Hepatocyte (in vitro differentiated cells): ENCODE measurements at places on chromosomes 4 and X.

GRCh38 chr4:32000846-32001488 lies 1280.8 kb downstream of the PCDH7 start:
- H3K4me3 ChIP-seq: no peak overlapping the region
- H3K36me3 ChIP-seq: no peaks in the 10 kb centered on the region
- H3K4me1 ChIP-seq: no peaks in the 10 kb centered on the region

- no peak for DNase-seq
- peak overlapping the region; percentile 24 for H3K27ac ChIP-seq
- H3K4me3 ChIP-seq: no peak overlapping the region
- no peaks in the 10 kb centered on the region for H3K27me3 ChIP-seq
These were observed 120.2 kb downstream of the KLHL8 start for GRCh38 chr4:87100168-87100567.

DNA sequence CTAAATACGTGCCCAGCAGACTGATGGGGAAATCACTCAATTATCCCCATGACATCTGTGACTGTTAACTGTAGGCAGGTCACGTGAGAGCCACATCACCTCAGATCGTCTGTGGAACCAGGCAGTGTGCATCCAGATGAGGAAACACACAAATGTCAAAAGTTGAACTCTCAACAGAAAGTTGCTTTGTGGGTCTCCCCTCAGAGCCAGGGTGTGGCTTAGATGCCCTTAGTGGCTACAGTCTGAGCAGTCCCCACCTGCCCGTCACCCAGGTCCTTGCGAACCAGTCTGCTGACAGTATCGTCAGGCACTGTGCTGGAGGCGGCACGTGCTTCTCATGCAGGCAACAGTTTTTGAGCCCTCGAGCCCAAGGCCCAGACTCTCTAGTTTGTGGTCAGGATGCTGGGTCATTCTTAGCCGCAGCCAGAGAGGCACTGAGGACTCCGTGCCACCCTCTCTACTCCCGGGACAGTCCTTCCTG lies 10.8 kb downstream of the TMEM187 start:
- H3K4me3 ChIP-seq: no peak overlapping the region
- no peaks in the 10 kb centered on the region for H3K36me3 ChIP-seq
- H3K27me3 ChIP-seq: no peaks in the 10 kb centered on the region
- no peak overlapping the region for H3K27ac ChIP-seq
- no peak for DNase-seq
- no peaks in the 10 kb centered on the region for H3K4me1 ChIP-seq

DNA sequence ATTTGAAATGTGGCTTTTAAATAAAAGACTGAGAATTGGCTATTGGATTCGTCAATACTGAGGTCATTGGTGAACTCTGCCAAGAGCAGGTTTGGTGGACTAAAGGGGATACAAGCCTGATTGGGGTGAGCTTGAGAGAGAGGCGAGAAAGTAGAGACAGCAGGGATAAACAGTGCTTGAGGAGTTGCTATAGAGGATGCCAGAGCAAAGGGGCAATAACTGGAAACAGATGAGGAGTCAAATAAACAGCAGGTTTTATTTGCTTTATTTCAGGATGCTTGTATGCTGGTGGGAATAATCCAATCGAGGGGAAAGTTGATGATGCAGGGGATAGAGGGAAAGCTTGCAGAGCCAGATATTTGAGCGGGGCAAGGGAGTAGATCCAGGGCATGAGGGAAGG lies 24.0 kb upstream of the ANXA3 start:
- peak overlapping the region; percentile 29 for H3K27ac ChIP-seq
- no peaks in the 10 kb centered on the region for H3K36me3 ChIP-seq
- DNase-seq: no peak

DNA sequence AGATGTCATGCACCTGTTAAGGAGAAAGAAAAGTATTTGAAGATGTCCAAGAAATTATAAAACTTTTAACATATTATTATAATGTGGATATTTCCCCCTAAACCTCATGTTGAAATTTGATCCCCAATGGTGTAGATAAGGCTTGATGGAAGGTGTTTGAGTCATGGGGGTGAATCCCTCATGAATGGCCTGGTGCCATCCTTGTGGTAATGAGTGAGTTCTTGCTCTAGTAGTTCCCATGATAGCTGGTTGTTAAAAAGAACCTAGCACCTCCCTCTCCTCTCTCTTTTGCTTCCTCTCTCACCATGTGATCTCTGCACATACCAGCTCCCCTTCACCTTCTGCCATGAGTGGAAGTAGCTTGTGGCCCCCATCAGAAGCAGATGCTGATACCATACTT lies 176.6 kb upstream of the NR3C2 start:
- no peak overlapping the region for H3K4me3 ChIP-seq
- H3K27me3 ChIP-seq: no peaks in the 10 kb centered on the region
- H3K36me3 ChIP-seq: no peaks in the 10 kb centered on the region

GRCh38 chr4:8201321-8201781 lies 2.3 kb downstream of the SH3TC1 start:
- peak overlapping the region; percentile 97 for H3K27ac ChIP-seq
- no peak for DNase-seq
- H3K4me3 ChIP-seq: no peak overlapping the region
- H3K27me3 ChIP-seq: no peaks in the 10 kb centered on the region

- no peak overlapping the region for H3K4me3 ChIP-seq
- DNase-seq: no peak
- peaks cover 20% of the 10 kb centered on the region for H3K4me1 ChIP-seq
These were observed 7.5 kb upstream of the FGFR3 start for GRCh38 chr4:1785592-1785991.

GRCh38 chr4:78482281-78482680 lies 69.3 kb upstream of the ANXA3 start:
- H3K4me3 ChIP-seq: no peak overlapping the region
- peaks cover 6% of the 10 kb centered on the region for H3K4me1 ChIP-seq
- DNase-seq: no peak
- H3K27ac ChIP-seq: no peak overlapping the region

DNA sequence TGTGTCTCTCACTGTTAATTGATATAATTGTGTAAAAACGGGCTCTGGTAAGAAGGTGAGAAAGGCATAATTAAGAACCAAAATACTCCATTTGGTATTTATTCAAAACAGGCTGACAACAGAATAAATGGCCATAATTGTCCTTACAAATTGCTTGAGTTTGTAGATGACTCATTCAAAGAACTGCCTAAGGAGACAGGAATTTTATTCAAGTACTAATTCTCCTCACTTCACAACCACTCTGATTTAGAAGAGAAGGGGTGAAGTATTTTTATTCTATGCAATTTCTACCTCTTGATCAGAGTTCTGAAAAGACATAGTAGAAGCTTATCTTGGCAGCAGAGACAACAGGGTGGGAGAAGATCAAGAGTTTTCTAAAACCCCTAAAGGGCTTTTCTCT lies 43.1 kb downstream of the ATP11C start:
- H3K4me3 ChIP-seq: no peak overlapping the region
- DNase-seq: no peak
- no peaks in the 10 kb centered on the region for H3K36me3 ChIP-seq
- H3K4me1 ChIP-seq: no peaks in the 10 kb centered on the region
- H3K27ac ChIP-seq: no peak overlapping the region
- no peaks in the 10 kb centered on the region for H3K27me3 ChIP-seq

- peak; percentile 8 for DNase-seq
- no peak overlapping the region for H3K27ac ChIP-seq
- H3K4me1 ChIP-seq: peaks cover 3% of the 10 kb centered on the region
- H3K4me3 ChIP-seq: no peak overlapping the region
- H3K36me3 ChIP-seq: no peaks in the 10 kb centered on the region
- H3K27me3 ChIP-seq: no peaks in the 10 kb centered on the region
These were observed 354.2 kb upstream of the HS3ST1 start for GRCh38 chr4:11782859-11783258.

GRCh38 chr4:109302361-109303139 lies at the start of gene COL25A1:
Gene COL25A1, minus strand, starts transcription at chr4:109302658.
- H3K36me3 ChIP-seq: no peaks in the 10 kb centered on the region
- peak within 1 kb of the TSS; percentile 89 for H3K4me3 ChIP-seq
- no peak within 1 kb of the TSS for H3K27ac ChIP-seq
- H3K27me3 ChIP-seq: peaks cover 56% of the 10 kb centered on the region
- H3K4me1 ChIP-seq: peaks cover 7% of the 10 kb centered on the region

GRCh38 chr4:103370336-103370735 lies 172.2 kb upstream of the CENPE start:
- H3K4me1 ChIP-seq: no peaks in the 10 kb centered on the region
- no peak for DNase-seq
- H3K27ac ChIP-seq: no peak overlapping the region
- no peaks in the 10 kb centered on the region for H3K27me3 ChIP-seq
- H3K36me3 ChIP-seq: no peaks in the 10 kb centered on the region

DNA sequence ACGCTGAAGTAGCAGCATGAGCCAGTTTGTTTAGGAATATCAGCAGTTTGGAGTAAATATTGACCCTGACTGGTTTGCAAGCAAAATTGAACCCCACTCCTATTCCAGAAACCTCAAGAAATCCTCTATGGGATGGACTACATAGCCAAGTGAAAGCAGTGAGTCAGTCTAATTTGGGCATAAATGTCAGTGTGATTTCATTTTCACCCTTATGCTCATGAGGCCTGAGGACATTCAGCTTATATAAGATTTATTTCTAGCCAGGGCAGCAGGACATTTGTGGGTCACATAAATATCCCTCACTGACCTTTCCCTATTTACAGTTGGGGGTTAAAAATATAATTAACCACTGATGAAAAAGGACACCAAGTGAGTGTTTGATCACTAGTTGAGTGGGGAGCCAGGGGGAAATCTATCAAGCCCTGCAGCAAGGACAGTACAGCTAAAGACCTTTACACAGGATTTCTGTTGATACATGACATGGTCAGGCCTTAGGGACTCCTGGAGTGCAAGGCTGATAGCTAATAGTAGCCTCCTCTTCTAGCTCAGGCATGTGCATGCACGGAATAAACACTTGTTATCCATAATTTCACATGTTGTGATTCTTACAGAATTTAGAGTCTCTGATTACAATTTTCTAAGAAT lies 996.9 kb upstream of the GRIA3 start:
- H3K36me3 ChIP-seq: no peaks in the 10 kb centered on the region
- no peak overlapping the region for H3K27ac ChIP-seq
- H3K27me3 ChIP-seq: no peaks in the 10 kb centered on the region
- DNase-seq: no peak
- H3K4me1 ChIP-seq: no peaks in the 10 kb centered on the region

GRCh38 chr4:66014146-66014765 lies 344.0 kb upstream of the EPHA5 start:
- H3K4me3 ChIP-seq: no peak overlapping the region
- H3K27ac ChIP-seq: no peak overlapping the region
- H3K27me3 ChIP-seq: no peaks in the 10 kb centered on the region
- no peaks in the 10 kb centered on the region for H3K36me3 ChIP-seq
- H3K4me1 ChIP-seq: no peaks in the 10 kb centered on the region
- no peak for DNase-seq

DNA sequence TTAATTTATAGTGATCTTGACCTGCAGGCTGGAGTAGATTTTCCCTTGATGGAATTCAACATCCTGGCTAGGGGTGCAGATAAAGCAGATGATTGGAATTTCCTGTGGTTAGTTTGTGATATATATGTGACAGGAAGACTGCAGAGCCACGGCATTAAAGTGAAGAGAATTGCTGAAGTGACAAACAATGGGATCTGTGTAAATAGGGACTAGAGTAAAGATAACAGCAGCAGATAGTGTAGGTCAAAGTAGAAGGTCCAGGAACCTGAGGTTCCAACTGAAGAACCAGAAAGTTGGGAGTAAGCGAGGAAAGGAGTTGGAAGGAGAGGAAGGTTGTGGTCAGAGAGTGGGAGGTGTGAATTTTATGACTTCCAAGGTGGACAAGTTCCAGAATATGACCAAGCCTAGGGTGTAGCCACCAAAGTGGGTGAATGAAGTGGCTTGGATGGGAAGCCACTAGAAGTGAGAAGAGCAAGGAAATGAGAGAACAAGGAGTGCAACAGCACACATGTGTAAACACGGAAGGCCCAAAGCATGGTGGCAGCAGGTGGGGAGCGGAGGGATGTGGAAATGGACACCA lies 325.0 kb downstream of the RAB28 start:
- no peak overlapping the region for H3K4me3 ChIP-seq
- H3K27me3 ChIP-seq: no peaks in the 10 kb centered on the region
- no peaks in the 10 kb centered on the region for H3K36me3 ChIP-seq
- no peaks in the 10 kb centered on the region for H3K4me1 ChIP-seq
- no peak for DNase-seq

DNA sequence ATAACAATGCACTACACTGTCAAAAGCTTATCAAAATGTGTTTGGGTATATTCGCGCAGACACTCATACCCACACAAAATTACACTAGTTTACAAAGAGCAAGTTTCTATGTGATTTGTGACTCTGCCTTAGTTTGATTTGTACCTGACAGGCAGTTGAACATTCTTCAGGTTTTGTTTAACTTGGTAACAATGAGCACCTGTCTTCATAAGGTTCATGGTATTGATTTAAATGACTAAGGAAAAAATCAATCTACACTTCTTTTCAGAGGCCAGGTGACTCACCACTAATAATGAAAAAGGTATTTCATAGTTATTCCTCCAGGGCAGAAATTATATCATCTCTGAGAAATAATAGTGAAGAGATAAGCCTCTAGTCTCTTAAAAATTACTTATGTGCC lies 1114.6 kb upstream of the AGA start:
- H3K36me3 ChIP-seq: no peaks in the 10 kb centered on the region
- no peak overlapping the region for H3K27ac ChIP-seq
- H3K4me3 ChIP-seq: no peak overlapping the region
- no peaks in the 10 kb centered on the region for H3K4me1 ChIP-seq

DNA sequence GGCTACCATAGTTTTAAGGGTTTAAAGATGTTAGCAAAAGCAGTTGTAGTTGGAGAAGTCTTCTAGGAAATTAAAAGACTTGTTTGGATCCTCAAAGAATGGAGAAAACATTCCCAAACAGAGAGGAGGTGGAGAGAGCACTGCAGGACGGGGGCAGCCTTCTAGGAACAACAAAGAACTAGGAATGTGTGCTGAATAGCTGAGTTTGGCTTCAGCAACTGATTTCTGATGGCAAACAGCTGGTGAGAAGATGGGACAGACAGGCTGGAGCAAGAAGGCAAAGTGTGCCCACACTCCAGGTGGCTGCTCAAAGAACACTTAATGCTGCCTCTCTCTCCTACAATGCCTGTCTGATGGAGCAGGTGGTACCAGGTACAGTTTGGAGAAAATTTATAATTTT lies 1331.1 kb downstream of the ADGRL3 start:
- H3K27me3 ChIP-seq: no peaks in the 10 kb centered on the region
- no peak for DNase-seq
- no peaks in the 10 kb centered on the region for H3K36me3 ChIP-seq
- H3K4me3 ChIP-seq: no peak overlapping the region
- H3K4me1 ChIP-seq: no peaks in the 10 kb centered on the region

DNA sequence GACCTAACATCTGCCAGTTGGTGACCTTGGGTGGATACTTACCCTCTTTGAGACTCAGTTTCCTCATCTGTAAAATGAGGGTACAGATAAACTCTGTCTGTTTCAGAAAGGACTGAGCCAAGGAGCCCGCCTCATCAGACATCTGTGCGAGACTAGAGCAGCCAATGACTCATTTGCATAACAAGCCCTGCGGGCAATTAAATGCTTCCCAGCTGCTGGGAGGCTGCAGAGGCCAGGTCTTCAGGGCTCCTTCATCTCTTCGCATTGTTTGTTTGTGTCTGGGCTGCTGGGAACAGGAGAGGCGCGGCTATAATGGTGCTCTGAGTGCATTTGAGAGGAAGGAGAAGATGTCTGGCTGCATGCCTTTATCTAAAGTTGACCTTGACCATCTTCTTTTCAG lies 85.0 kb downstream of the ADRA2C start:
- H3K4me3 ChIP-seq: no peak overlapping the region
- no peaks in the 10 kb centered on the region for H3K4me1 ChIP-seq
- H3K27me3 ChIP-seq: peaks cover 11% of the 10 kb centered on the region
- DNase-seq: no peak
- H3K27ac ChIP-seq: no peak overlapping the region
- no peaks in the 10 kb centered on the region for H3K36me3 ChIP-seq
